ENCODE measurements at places on chromosomes 2 and 18.

- no peak for DNase-seq
Observed at GRCh38 chr2:31212659-31213600, 4.4 kb downstream of the CAPN14 start.

DNA sequence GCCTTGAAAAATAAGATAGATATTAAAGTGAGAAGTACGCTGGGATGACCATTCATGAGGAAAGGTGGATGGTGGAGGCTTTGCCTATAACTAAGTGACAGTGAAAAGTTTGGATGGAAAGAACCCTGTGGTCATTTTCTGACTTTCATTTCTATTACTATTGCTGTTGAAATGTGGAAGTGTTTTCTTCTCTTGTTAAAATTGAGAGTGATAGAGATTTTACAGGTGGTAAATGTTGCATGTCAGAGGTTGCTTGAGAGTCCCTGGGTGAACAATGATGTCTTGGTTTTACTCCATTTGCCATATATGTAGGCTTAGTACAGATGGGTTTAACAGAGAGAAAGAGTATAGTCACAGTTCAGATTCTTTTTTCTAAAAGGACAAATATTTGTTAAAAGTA lies 18.4 kb downstream of the NCOA1 start:
- DNase-seq, result no peak

GRCh38 chr2:239154971-239155805 lies 245.6 kb downstream of the HDAC4 start:
- no peak for DNase-seq

GRCh38 chr2:71607151-71607889 lies 154.0 kb downstream of the DYSF start:
- DNase-seq, result no peak

GRCh38 chr2:229601936-229602335 lies 112.4 kb downstream of the DNER start:
- no peak for DNase-seq

- DNase-seq, result peak; percentile 40
Observed at GRCh38 chr2:52934323-52934898, 833.2 kb upstream of the CHAC2 start.

DNA sequence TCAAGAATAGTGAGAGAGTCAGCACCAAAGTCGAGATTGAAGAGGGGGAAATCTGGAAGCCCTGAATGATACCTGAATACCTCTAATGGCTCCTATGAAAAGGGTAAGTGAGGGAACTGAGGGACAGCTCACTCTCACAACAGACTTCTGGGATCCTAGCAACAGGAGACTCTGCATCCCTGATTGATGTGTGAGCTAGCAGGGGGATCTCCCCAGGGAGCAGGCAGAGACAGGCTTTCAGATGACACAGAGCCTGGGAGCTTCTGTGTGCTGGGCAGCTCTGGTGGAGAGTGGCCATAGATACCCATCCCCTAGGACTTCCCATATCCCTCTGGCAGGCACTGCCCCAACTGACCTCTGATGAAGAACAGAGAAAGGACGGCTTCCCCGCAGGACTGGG lies 206.2 kb downstream of the EXOC6B start:
- no peak for DNase-seq

GRCh38 chr2:209726311-209726710 lies 45.3 kb upstream of the UNC80 start:
- no peak for DNase-seq

DNA sequence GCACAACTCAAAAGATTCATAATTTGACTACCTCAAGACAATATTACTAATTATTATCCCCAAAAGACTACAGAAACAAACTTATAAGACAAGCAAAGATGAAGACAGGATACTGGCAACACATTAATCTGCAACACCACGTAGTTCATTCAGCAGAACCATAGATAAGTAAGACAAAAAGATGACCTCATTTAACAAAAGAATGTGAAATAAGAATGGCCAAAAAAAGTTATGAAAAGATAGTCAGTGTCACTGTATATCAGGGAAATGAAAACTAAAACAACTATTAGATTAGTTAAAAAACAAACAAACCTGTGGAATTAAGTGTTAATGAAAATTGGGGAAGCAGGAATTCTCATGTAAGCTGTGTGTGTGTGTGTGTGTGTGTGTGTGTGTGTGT lies 19.4 kb downstream of the PSMD14 start:
- DNase-seq, result no peak

- no peak for DNase-seq
Observed at GRCh38 chr2:19675003-19675629, 226.7 kb downstream of the TTC32 start.

DNA sequence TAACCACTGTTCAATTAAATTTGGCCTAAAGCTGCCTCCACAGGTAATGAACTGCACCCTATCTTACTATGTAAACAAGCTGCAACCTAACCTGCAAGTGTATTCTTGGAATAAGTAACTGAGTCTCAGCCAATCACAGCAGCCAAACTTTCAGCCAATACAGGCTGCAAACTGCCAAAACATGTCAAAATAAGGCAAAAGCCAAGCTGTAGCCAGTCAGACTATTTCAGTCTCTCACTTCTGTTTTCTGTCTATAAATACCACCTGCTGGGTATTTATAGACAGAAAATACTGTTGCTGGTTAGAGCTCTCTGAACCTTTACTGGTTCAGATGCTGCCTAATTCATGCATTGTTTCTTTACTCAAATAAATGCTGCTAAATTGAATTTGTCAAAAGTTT lies 14.3 kb downstream of the C2orf76 start:
- no peak for DNase-seq

DNA sequence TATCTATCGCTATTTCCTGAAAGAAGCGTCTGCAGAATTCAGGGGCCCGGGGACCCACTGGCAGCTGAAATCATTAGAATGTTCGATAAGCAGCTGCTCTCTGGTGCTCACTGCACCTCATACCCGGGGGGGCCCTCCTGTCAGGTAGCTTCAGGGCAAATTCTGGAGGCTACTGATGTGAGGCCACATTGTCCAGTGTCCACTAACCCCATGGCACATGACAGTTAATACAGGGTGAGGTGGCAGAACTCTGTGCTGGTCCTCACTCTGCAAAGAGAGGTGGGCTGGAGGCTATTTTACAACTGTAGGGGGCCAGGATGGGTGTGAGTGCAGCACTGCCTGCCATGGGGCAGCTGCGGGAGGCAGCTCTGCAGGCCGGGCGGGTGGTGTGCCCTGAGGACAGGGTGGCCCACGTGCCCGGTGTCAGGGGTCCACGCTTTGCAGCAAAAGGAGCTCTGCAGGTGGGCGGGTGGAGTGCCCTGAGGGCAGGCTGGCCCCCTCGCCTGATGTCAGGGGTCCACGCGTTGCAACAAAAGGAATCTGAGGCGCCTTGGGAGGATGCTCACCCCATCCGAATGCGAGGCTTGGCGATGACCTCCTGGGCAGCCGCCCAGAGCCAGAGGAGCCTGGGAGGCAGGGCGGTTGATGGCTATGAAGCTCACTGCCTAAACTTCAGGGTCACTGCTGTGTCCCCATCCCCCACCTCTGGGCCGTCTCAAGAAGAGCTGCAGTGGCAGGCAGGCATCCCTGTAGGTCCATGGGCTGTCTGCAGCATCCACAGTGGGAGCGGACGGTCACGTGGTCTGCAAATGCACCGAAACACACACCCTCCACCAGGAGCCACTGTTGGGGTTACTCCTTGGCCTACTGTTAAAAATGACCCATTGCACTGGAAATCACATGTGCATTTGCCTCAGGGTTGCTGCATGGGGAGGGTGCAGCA lies 207.0 kb upstream of the SALL3 start:
- DNase-seq, result no peak

- DNase-seq, result no peak
Observed at GRCh38 chr2:197559681-197560080, 43.8 kb downstream of the MOB4 start.

- no peak for DNase-seq
Observed at GRCh38 chr2:223230352-223230751, 178.4 kb downstream of the KCNE4 start.

DNA sequence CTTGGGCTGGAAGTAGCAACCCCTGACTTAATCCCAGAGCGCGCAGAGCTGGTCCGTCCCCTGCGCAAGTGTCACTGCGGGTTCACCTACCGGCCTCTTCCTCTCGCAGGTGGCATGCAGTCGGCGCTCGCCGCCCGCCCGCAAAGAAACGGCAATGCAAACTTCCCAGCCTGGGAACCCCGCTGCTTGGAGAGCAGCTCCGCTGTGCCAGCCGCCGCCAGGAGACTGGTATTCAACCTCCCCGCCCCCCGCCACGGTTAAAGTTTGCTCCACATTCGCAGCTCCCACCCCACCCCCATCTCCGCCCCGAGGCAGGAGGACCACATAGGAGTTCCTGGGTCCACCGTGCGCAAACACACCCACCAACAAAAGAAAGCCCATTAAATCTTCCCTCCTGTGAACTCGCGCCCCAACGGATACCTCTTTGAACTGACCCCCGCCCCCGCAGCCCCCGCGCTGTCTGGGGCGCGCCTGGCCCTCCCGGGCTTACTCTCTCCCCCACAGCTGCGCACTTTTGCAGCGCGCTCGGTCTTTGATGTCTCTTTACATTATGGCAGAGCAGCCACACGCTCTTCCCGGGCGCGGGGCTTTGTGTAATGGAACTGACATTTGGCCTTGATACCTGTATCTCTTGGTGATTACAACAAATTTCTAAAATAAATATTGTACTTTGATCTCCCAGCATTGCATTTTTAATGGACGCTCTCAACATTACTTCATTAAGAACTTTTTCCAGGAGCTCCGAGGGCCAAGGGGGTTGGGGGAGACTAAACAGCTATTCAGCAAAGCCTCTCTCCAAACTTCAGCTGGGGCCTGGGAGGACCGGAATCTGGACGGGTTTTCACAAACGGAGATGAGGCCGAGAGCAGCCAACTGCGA lies 3.1 kb upstream of the SP5 start:
- no peak for DNase-seq

GRCh38 chr2:75558786-75559679 lies 1.7 kb downstream of the EVA1A start:
- DNase-seq, result no peak

- DNase-seq, result no peak
Observed at GRCh38 chr2:161135951-161136593, 24.2 kb upstream of the TANK start.

DNA sequence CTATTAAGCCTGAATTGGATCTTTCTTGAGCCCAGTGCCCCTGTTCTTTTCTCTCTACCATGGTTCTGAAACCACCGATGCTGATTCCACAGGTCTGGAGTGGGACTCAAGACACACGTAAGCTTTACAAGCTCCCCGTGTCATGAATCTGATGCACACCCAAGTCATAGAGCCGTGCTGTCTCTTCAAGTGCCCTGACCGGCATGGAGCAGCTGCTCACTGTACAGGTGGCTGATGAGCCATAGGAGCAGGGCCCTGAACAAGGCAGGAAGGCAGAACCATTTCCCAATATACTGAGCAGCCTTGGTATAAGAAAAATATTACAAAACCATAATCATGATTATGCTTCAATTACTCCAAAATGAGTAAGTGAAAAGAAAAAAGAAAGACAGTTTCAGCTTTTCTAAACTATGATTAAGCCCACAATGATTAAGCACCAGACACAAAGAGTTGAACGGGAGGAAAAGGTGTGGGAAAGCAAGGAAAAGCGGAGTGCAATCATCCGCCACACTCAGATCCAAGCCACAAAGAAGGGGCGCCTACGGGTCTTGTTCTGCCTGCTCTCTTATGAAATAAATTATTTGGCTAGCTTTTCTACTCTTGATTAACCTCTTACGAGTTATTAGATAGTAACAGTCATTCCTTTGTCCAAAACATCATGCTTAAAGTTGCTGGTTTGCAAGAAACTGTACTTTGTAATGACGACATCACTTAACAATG lies 41.7 kb downstream of the NOL10 start:
- DNase-seq, result no peak

DNA sequence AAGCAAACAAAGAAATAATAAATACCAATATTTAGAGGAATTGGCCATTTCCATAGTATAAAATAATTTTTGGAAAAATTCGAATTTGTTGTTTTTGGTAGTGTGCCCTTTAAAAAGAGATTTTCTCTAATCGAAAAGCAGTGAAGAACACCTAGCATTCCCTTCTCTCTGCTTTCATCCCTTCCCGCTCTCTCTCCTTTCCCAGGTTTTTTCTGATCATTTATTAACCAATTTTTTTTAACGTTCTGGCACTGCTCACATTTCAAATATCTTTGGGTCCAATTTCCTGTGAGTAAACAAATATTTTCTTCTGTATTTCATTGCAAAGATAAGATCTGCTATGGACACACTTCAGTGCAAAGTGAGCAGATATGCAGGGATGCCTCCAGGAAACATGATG lies 101.2 kb downstream of the ZNF407 start:
- DNase-seq, result no peak

GRCh38 chr18:13165636-13166423 lies 52.7 kb upstream of the LDLRAD4 start:
- no peak for DNase-seq

- no peak for DNase-seq
Observed at GRCh38 chr2:36701391-36701795, 4.9 kb downstream of the VIT start.

GRCh38 chr2:149236410-149236809 lies 94.0 kb upstream of the LYPD6 start:
- no peak for DNase-seq

DNA sequence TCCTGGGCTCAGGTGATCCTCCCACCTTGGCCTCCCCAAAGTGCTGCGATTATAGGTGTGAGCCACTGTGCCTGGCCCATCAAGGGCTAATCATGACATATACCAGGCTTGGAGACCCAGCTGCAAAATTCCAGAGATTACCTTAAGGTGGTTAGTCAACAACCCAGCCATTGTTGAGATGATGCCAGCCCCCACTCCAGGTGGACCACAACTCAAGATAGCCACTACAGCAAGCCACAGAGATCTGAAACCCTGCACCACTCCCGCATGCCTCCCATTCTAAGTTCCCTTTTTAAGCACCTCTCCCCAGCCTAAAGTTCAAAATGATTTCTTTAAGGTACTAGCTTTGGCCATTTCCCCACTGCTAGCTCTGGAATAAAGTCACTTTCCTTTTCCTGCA lies 4.6 kb upstream of the CLK1 start:
- DNase-seq, result no peak

DNA sequence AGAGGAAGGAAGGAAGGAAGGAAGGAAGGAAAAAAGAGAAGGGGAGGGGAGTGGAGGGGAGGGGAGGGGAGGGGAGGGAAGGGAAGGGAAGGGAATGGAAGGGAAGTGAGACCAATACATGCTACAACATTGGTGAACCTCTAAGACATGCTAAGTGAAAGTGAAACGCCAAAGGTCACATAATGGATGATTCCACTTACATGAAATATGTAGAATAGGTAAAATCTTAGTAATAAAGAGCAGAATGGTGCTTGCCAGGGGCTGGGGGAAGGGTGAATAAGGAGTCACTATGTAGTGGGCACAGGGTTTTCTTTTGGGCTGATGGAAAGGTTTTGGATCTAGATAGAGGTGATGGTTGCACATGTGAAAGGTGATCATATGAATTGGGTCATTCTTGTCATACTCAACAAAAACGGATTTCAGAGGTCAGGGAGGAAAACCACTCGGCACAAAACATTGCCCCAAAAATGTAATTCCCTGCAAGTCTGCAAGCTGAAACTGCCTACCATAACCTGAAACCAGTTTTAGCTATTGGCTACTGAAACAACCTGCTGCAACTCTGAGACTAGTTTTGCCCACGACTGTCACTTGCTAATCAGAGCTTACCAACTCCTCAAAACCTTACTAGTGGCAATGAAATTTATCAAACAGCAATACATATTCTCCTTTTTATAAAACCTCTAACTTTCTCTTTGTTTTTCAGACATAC lies 59.2 kb downstream of the CCDC141 start:
- no peak for DNase-seq

GRCh38 chr2:210568108-210568507 lies 11.7 kb downstream of the CPS1 start:
- no peak for DNase-seq

GRCh38 chr2:70978341-70979179 lies at the start of gene ANKRD53:
TSS of gene ANKRD53 (plus strand) at chr2:70978630. CDS start at chr2:70978646, 16 bp downstream.
- no peak for DNase-seq
